ENCODE measurements at places on chromosomes 12 and 14. TPM values are rescaled to one million over a fixed set of nuclear protein-coding genes. Genes with fewer than 3 reads are reported as not detected.
A peak's percentile ranks its signal among the peaks of the same experiment; 100 is the strongest.

- DNase-seq: no peak
Measured at GRCh38 chr14:60840313-60840712, 105.8 kb downstream of the MNAT1 start.

- DNase-seq: no peak
Measured at GRCh38 chr12:43621262-43621661, 69.3 kb upstream of the ADAMTS20 start.

GRCh38 chr14:56787530-56787929 is 22.7 kb downstream of the OTX2 start:
- DNase-seq: no peak

- DNase-seq: no peak
Measured at GRCh38 chr12:109524466-109525278, 47.2 kb downstream of the UBE3B start.

DNA sequence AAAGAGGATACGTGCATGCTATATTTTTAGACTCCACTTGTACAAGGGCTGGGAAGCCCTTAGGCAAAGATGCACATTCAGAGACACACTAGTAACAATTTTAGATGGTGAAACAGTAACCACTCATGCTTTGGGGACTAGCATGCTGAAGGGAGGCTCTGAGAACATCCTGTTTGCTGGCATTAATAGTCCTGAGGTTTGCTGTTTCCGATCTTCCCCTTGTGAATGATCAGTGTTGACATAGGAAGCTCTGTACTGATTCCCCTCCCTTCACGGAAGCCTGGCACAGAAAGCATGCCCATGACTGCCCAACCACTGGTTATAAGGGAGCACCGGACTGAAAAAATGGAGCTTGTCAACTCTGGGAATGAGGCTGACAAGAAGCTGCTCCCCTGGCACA is 164.6 kb downstream of the GCH1 start:
- DNase-seq: no peak

DNA sequence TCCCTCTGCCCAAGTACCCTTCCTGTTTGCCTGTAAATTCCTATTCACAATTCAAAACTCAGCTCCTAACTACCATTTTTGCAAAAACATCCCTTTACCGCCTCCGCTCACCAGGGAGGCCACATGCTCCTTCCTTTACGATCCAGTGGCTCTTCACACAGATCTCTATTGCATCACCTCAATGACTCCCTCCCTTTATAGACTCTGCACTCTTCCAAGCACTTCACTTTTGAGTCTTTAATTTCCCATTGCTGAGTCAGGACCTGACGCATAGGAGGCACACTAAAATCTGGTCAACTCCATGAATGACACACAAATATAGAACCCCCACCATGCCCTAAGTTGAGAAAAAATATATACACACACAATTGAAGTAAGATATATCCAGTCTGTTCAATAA is 45.9 kb downstream of the PPP1R13B start:
- peak; percentile 58 for DNase-seq

- DNase-seq: peak; percentile 68
Measured at GRCh38 chr12:12979126-12979525, 20.9 kb downstream of the HEBP1 start.

The SDR9C7 gene
- total RNA-seq: not detected

The KRT77 gene
- not detected for total RNA-seq

DNA sequence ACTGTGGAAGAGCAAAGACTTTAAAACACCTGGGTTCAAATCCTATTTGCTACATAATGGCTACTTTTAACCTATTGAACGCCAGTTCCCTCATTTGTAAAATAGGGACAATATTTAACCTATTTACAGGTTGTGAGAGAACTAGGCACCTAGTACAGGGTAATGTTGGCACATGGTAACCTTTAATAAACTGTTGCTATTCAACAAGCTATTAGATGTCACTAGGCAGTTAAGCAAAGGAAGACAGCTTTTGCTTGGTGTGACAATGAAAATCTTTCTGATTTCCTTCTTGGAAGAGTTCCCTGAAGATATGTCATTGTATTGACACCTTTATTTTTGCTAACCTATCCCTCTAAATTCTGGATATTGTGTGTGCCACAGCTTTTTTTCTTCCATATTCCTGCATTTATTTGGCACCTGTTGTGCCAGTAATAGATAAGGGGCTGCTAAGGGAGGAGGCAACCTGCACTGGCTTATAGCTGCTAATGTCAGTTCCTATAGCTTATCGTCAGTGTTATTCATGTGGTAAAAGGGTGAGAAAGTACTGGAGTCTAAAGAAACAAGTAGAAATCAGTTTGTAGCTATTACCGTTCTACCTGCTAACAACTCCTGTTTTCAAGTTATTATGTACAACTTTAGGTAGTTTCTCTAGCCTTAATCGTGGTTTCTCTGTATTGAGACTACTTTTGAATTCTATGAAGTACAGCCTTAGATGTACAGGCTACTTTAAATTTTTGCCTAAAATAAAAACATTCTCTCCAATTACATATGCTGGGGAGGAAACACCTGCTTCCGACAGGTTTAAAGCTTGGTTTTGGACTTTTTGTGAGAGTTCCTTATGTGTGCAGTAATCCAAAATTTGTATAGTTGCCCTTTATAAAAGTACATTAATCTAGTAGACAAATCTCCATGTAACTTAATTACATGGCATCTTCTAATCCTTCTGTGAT is 24.3 kb downstream of the HIF1A start:
- DNase-seq: no peak

- no peak for DNase-seq
Measured at GRCh38 chr12:65963862-65964240, 139.6 kb downstream of the HMGA2 start.

The STYK1 gene
- total RNA-seq: not detected

GRCh38 chr12:50188241-50188781 is 21.1 kb upstream of the CERS5 start:
- peak; percentile 68 for DNase-seq

- DNase-seq: peak; percentile 25
Measured at GRCh38 chr14:104876251-104876699, 11.2 kb downstream of the CEP170B start.

GRCh38 chr12:95178136-95178535 is 39.1 kb downstream of the FGD6 start:
- no peak for DNase-seq

DNA sequence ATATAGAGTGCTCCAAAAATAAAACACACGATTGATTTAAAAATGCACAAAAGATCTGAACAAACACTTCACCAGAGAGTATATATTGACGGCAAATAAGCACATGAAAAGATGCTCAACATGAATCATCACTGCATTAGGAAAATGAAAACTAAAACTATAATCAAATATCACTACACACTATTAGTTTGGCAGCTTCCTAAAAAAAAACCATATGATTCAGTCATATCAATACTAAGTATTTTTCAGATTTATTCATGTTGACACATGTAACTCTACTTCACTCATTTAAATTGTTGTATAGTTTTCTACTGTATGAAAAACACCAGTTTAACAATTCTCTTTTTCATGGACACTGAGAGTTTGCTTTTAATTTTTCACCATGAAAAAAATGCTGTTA is 41.6 kb downstream of the EXOC5 start:
- DNase-seq: no peak

The KRT73 gene
- not detected for total RNA-seq

The NABP2 gene
- 13.9 TPM for total RNA-seq

DNA sequence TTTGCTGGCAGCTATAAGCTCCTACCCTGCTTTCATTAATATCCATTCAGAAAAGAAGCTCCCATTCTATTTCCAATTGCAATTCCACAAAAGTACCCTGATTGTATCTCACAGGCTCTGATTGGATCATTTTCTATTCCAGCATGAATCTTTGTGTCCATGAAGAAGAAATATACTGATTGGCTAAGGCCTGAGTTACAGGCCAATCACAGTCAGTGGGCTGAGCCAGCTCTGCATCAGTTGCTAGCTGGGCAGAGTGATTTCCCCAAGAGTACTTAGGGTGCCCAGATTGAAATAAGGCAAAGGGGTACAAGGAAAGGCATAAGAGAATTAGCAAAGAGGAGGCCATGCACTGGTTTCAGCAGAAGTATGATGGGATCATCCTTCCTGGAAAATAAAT is 14.4 kb downstream of the ART4 start:
- DNase-seq: no peak

The DAAM1 gene
- total RNA-seq: 42.9 TPM

The INHBC gene
- total RNA-seq: not detected

DNA sequence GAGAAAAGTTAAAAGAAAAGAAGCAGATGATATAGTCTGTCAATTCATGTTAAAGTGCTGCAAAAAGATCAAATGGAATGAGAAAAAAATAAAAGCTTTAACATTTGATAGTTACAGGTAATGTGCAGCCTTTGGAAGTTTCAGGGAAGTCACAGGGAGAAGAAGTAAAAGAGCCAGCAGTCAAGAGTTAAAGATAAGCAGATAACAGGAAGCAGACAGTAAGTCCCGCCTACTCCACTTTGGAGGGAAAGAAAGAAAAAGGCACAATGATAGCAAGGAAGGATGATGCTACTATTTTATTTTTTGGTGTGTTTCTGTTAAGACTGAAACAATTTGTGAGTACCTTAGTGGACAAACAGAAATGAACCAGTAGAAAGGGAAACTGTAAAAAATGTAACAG is 111.1 kb upstream of the KRR1 start:
- DNase-seq: no peak

DNA sequence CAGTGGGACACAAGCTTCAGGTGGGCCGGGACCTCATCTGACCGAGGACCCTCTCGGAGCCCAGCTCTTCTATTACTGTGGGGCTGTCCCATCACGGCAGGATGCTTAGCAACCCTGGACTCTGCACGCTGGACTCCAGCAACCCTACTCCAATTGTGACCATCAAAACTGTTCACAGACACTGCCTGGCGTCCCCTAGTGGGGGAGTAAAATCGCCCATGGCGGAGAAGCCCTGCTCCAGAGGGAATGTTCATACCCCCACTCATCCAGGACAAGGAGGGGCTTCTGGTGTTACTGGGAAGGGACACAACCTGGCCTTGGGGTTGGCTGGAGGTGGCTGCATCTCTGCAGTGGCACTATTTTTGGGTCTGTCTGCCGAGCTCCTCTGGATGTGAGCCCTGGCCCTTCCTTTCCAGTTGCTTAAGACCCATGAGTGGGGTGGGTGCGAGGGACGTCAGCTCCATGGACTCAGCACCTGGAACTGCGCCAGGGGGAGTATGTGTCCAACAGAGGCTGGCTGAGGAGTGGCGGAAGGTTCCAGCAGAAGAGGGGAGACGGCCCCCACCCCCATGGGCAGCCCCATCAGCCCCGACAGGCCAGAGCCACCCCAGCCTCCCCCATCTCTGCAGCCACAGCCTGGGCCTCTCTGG is 103.8 kb downstream of the RFLNA start:
- DNase-seq: peak; percentile 58

The TRAFD1 gene
- total RNA-seq: 158 TPM

DNA sequence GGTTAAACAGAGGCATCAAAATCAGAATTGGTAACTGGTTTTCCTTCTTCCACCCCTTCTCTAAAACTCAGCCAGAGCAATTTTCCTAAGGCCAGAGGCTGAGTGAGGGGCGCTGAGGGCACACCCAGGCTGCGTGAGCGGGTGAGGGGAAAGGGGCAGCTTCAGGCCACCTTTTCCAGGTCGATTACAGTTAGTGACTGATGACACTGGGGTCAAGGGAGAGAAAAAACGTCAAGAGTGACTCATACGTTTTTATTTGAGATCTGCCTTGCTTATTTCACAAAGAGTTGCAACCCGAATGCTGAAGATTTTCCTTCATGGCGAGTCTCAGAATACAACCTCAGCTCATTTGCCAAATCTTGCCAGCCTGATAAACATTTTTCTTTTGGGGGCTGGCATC is 46.7 kb upstream of the EVL start:
- no peak for DNase-seq

DNA sequence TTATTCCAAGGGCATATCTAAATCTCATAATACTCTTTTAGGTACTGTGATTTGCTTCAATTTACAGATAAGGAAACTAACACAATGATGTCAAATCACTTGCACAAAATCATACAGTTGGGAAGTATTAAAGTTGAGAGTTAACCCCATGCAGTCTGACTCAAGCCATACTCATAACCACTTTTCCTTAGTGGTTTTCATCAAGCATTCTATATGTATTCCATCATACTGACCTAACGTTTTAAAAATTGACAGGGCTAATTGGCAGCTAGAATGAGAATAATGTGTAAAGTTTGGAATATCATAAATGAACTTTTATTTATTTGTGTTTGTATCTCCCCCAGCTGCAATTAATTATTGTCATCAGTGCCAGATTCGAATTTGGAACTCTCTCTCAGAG is 20.9 kb downstream of the PUS7L start:
- DNase-seq: peak; percentile 41

DNA sequence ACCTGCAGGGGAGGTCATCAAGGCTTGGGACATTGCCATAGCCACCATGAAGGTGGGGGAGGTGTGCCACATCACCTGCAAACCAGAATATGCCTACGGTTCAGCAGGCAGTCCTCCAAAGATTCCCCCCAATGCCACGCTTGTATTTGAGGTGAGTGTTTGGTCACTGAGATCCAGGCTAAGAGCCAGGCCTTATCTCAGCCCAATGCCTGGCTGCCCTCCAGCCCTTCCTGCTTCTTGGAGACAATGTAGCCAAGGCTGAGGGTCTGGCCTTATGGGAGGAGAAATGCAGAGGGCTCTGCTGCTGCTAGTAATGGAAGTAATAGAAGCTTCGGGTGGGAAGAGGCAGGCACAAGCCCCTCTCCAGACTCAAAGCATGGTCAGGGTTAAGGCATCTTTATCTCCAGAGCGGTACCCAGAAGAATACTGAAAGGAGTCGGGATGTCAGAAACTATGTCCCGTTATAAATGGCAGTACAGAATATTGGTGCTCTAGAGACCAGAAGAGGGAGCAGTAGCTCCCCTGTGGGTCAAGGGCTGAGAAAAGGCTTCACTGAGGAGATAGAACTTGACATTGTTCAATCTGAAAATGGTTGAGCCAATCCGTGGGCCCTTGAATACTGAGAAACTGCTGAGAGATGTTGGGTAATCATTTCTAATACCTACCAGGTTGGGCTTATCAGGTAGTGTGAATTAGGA is 3.1 kb downstream of the FKBP4 start:
- peak; percentile 53 for DNase-seq

GRCh38 chr14:94827711-94828447 is 58.0 kb upstream of the GSC start:
- DNase-seq: no peak
